ENCODE measurements at places on chromosomes 6 and 20.

- no peak for DNase-seq
Measured at GRCh38 chr20:33896509-33896908, 85.4 kb downstream of the CHMP4B start.

DNA sequence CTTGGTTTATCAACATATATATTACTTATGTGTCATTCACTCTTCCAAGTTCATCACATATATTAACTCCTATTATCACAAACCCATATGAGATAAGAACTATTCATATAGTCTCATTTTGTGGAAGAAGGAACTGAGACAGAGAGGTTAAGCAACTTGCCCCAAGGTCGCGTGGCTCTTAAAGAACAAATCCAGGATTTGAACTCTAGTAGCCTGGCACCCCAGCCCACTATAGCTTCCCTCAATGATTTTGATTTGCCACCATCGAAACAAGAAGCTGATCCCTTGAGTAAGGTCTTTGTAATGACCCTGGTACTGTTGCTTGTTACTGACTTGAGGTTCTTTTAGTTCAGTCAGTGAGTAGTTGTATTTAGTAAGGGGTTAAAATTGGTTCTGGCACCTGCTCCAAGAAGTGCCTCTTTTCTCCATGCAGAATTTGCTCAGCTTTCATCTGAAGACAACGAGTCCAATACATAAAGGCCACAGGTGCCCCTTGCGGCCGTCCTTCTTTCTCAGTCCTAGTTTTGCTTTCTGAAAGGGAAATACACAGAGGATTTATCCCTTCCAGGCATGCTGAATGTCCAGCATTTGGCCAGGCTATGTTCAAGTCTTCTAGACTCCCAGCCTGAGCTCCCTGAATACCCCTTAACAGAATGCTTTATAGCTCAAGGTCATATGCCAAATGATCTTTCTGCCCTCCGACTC is 253.0 kb downstream of the TBC1D7 start:
- DNase-seq: no peak

DNA sequence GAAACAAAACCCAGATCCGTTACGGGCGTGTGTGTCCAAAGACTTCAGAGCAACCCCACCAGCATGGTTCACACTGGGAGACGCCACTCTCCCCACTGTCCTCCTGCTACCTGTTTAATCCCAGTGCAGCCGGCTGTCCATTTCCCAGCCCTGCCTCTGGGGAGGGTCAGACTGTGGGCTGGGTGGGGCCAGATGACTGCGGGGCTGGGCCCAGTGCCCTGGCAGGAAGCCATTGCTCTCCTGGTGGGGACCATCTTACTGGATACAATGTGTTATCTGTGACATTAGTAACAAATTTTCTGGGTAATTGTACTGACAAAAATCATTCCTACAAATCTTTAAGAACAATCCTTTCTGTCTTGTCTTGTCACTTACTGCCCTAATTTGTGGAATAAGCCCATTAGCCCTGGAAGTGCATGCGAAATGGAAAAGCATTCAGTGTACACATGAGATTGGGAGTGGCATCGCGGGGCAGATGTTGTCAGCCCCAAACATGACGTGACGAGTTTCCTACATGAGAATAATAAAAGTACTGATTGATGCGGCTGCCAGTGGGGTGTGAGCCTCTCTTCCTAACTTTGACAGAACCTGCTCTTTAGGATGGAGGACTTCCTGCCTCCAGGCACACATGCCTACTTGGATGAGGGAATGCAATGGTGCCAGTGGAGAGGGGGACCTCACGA is 37.9 kb upstream of the PCMTD2 start:
- no peak for DNase-seq

DNA sequence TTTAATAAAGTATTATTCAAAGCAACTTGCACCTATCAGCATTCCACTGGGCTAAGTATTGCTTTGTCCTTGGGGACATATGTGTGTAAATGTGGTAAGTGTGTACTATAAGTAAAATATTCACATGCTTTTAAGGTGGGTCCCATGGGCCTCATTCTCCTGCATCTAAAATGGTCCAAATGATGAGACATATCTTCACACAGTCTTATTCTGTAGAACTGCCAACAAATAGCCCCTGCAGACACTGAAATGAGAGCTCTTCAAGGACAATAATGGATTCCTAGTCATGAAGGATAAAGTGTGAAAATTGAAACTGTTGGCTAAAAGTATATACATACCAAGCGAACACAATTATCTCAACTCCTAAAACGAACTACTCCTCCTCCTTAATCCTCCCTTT is 81.8 kb downstream of the SMLR1 start:
- no peak for DNase-seq

DNA sequence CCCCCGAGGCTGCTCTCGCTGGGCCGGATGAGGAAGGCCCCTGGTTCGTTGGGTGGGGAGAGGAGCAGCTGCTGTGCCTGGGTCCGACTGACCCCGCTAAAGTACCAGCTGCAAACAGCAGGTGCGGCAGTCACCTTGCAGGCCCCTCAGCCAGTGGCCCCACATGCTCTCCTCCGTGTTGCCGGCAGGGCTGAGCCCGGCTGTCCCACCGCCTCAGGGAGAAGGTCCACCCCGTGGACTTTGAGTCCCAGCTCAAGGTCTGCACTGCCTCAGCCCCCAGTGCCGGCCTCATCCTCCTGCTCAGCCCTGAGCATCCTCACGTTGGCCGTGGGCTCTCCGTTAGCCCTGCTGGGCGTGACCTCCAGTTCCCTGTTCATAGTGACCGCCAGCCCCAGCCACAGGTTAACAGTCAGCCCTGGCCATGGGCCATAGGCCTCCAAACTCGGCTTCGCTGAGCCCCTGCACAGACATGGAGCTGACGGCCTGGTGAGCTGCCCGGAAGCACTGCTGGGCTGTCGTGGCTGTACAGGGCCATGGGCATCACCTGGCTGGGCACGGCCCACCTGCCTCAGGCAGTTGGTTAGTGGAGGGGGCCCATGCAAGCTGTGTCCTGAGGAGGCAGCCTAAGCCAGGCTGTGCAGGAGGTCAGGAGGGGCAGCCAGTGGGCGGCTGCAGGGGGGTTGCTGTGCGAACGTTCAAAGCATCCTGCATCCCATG is 3.1 kb downstream of the SRMS start:
- no peak for DNase-seq

GRCh38 chr20:7348253-7348652 is 580.8 kb downstream of the BMP2 start:
- DNase-seq: no peak

All from NK-92 treated with Interleukin-12 subunit alpha and Interleukin-12 subunit beta, amount 100 ng/mL, for 24 hours (cell line).